ENCODE measurements at places on chromosomes 6 and 20.

GRCh38 chr6:15425947-15426346, 180.1 kb downstream of the JARID2 start:
- no peak for DNase-seq

GRCh38 chr20:17661121-17661744, 20.8 kb downstream of the RRBP1 start:
- no peak for DNase-seq

DNA sequence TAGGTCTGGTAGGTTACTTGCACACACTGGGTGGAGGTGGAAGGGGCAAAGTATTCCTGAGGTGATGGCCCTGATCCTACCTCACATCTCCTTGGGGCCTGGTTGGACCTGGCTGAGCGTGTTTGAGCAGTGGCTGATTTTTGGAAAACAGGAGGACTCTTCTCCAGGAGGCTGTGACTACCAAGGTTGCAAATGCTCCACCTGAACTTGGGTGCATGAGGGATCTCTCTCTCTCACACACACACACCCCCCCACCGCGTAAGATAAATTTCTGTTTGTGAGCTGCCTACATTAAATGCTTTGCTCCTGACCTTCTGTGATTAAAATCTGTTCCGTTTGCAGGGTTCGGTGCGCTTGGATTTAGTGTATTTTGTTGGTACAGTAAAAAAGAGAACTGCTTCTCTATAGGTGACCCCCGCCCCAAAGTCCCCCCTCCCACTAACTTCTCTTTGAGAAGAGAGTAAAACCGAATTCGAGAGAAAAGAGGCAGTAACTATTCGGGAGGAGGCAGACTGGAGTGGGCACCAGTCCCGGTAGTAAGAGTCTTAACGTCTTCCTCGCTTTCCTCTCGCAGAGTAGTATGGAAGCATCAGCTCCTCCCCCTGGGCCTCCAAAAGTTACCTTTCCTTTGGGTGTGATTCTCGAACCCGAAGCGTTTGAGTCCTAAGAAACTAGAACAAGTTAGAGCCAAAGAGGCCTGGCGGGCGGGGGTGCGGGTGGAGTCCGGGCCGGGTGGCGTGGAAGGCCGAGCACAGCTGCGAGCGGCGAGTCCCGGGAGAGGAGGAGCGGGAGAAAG, 585 bp upstream of the DSE start:
- DNase-seq, result peak; percentile 46

- DNase-seq, result no peak
Observed at GRCh38 chr20:20248620-20249200, 119.2 kb upstream of the INSM1 start.
